ENCODE measurements at places on chromosomes 1 and 21. TPM values are rescaled to one million over a fixed set of nuclear protein-coding genes. Genes with fewer than 3 reads are reported as not detected.

DNA sequence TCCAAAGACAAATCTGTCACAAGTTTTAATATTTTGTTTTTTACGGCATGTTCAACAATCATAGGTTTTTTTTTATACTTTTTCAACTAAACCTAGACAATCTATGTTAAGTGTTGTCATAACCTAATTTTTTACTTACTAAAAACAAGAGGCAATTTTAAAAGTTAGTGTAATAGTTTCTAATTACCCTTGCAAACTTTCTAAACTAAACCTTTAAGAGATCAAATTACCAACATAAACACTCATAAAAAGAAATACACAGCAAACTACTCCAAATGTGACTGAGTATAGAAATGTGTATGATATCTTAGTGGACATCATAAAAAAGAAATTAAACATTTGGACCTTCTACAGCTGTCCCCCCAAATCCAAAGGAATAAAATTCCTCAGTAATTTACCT lies 10.0 kb downstream of the ZNF281 start:
- DNase-seq: no peak

- no peak for DNase-seq
Measured at GRCh38 chr1:215005656-215006345, 76.7 kb upstream of the KCNK2 start.

- peak; percentile 50 for DNase-seq
Measured at GRCh38 chr1:151993084-151993733, 450 bp downstream of the S100A10 start.

DNA sequence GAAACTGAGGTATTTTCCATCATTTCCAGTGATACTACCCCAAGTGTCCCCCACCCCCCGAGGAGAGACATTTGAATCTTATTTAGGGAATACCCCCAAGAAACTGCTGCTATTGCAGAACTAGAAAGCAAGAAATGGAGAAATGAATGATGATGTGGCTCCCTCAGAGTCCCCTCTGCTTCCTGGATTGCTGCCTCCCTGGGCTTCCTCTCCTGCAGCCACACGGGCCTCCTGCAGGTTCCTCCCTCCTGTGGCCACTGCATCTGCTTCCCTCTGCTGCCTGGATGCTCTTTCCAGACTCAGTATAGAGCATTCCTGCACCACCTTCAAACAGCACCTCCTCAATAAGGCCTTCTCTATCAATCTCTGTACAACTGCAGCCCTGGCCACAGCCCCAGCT lies 69.3 kb downstream of the SLC25A24 start:
- DNase-seq: no peak

The SRGAP2C gene
- total RNA-seq: 67.6 TPM

The OLIG1 gene
- total RNA-seq: 2.4 TPM

All from WTC11 (cell line).